ENCODE measurements at places on chromosomes 2 and 18.
A peak's percentile ranks its signal among the peaks of the same experiment; 100 is the strongest.

DNA sequence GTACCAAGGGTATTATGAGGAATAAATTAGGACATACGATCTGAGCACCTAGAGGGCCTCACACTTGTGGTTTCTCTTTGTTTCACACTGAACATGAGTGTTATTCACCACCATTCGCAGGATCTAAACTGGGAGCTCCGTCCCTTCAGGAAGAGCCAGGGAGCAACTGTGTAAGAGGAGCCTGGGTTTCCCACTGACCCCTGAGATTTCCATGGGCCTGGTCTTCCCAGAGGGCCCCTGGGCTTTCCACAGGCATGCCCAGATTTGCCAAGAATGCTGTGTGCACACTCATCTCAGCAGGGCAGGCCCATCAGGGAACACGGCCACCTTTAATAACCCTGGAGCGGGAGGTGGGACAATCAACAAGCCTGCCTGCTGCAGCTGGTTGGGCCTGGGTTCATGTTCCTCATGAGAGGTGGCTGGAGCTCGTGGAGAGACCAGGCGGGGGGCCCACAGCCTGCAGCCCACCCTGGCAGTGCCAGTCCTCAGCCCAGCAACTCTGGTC is 416.8 kb upstream of the MYT1L start:
- no peak for DNase-seq

DNA sequence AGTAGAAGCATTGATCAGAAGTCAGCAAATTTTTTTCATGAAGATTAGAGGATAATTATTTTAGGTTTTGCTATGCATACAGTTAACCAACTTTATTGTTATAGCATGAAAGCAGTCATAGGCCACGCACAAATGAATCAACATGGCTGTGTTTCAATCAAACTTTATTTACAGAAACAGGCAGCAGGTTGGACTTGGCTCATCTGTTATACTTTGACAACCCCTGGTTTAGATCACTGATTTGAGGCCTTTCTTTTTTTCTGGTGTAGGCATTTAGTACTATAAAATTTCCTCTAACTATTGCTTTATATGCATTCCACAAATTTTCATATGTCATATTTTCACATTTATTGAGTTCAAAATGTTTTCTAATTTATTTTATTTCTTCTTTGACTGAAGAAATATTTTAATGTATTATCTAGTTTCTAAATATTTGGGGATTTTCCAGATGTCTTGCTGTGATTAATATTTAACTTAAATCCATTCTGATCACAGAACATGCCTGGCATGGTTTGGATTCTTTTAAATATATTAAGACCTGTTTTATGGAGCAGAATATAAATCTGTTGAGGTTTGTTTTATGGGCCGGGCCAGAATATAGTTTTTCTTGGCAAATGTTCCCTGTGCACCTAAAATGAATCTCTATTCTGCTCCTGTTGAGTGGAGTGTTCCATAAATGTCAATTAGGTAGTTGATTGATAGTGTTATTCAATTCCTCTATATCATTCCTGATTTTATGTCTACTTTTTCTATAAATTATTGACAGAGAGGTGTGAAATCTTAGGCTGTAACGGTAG is 116.3 kb upstream of the KLHL29 start:
- DNase-seq = no peak

DNA sequence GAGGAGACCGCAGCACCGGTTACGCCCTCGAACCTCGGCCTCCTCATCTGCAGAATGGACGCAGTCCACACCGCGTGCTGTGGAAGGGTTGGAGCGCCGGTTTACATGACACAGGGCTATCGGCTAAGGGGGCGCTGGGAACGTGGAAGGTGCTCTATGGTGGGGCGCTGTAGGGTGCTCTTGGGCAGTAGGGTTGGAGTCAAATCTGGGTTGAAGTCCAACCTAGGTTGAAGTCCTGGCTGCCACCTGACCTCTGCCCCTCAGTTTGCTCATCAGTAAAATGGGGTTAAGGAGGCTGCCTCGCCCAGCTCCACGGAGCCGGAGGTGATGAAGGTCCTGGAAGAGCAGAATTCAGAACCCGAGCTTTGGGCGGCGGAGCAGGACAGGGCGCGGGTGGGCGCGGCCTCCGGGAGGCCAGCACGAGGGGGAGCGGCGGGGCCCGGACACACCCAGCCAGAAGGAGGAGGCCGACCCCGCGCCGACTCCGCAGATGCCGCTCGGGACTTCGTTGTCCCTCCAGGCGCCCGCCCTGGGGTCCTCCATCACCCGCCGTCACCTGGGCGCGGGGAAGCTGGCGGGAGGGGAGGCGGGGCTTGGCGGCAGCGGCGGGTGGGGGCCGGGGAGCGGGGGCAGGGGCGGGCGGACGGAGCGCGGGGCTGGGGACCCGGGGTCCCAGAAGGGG is 558 bp upstream of the GAREM2 start:
- DNase-seq = no peak

GRCh38 chr2:165793161-165793778 is 777 bp downstream of the GALNT3 start:
- DNase-seq = peak; percentile 3

GRCh38 chr2:177044671-177045070 is 167.9 kb upstream of the HNRNPA3 start:
- DNase-seq = no peak

DNA sequence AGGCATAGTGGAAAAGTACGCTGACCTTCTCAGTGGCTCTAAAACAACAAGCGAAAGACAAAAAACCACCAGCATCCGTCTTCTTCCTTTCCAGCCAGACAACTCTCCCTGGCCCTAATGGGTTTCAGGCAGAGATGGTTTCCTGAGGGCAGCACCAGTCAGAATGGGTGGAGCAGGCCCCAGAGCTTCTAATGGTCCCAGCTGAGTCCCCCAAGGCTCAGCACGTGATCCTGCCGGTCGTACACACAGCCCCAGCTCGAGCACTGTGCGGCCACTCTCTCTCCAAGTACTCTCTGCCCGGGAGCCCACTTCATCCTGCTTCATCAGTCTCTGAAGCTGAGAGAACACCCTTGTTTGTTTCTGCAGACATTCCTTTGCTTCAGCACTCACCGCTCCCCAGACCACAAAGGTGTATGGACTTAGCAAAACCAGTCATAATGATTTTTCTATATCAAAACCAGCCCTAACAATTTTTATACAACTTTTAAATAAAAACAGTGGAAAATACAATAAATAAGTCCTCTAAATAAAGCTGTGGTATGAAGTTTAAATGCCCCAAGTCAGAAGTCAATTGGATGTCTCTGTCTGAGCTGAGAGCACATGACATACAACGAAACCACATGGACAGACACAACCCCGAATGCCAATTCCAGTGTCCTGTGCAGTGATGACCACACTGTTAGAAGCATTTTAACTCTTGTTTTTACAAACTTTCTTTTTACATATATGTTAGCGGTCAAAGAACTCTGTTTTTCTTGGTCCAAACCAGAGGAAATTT is 63.9 kb downstream of the PARD6G start:
- DNase-seq = no peak

- no peak for DNase-seq
Observed at GRCh38 chr18:28015671-28016070, 161.3 kb downstream of the CDH2 start.

DNA sequence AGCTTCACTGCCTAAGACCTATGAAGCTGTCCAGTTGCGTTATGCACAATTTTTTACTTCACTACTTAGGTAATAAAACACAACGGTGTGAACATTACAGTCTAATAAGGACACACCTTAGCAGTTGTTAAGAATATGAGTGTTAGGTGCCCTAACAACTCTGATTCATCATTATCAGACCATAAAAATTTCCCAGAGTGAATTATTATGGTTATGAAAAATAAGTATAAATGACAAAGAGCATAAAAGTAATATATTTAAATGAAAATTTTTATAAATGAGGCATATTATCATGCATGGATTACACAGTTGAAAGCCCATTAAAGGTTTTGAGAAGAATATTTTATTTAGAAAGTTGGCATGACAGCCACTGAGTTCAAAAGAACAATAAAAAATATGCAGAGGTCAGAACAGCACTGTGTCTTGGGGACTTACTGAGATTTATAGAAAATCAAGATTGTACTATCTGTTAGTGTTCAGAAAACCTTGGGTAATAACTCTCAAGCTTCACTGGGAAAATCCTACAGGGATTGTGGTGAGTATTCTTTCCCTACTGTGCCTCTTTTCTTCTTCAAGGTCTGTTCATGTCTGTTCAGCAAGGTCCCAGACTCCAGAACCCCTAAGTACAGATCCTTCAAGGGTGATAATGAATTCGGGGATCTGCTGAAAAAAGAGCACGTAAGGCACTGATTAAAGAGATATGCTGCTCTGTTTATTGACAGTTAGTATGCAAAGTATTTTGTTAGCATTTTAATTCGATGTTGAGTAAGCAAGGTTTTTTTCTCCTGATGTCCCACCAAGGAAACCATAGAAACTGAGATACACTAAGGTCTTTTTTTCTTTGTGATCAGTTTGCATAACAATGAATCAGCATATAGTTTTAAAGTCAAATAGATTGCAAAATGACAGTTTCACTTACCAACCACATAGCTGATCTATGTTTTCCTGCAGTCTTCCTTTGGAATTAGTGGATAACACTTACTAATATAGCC is 250.0 kb downstream of the DSEL start:
- no peak for DNase-seq

GRCh38 chr2:69985216-69985615 is 23.8 kb upstream of the ASPRV1 start:
- DNase-seq = no peak
